Right ventricle myocardium superior (tissue), 1 donor: ENCODE measurements at places on chromosomes 3 and 15. TPM values are rescaled to one million over a fixed set of nuclear protein-coding genes. Genes with fewer than 3 reads are reported as not detected.

GHSR gene
- total RNA-seq = not detected

DNA sequence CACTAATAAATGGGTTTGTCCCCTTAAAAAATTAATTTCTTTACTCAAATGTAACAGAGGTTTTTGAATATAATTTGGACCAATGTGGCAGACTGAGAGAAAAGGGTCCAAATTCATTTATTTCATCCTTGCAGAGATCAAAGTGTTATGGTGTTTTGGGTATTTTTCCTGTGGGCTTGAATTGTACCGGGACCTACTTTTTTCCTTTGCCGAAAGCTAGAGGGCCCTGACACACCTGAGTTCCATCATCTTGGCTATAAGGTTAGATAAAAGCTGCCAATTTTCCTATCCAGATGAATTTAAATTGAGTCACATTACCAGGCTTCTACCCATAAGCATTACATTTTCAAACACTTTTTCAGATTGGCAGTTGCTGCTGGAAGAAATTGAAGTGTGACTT, 908 bp downstream of the CCNB2 start:
- DNase-seq = no peak

COMMD2 gene
- 17.4 TPM for total RNA-seq

DNA sequence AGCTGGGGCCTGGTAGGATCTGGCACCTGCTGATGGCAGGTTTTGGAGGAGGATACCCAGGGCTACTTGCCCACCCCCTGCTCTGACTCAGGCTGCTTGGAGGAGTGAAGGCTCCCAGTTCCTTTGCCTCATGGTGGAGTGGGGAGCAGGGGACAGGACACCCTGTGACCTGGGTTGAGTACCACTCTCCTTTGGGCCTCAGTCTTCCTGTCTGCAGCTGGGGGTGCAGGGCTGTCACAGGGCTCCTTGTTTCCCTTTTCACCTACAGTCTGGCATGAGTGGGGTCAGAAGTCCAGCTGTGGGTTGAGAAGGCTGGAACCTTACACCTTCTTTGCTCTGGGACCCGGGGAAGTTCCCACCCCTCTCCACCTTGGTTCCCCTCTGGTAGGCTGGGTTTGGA, 14.7 kb downstream of the SEMA3F start:
- DNase-seq = no peak

NOX5 gene
- total RNA-seq = not detected

GRCh38 chr3:191499307-191500080, 38.5 kb downstream of the PYDC2 start:
- peak; percentile 69 for DNase-seq

- no peak for DNase-seq
These were observed 7.7 kb downstream of the ITPKA start for GRCh38 chr15:41501191-41501917.

USP50 gene
- total RNA-seq = 0.97 TPM

P2RY13 gene
- 1.0 TPM for total RNA-seq

GOLGA8J gene
- not detected for total RNA-seq

TMEM62 gene
- 9.4 TPM for total RNA-seq

CD200R1L gene
- not detected for total RNA-seq

PLA2G4E gene
- not detected for total RNA-seq

ZNF35 gene
- 6.3 TPM for total RNA-seq

AHSG gene
- not detected for total RNA-seq

DNA sequence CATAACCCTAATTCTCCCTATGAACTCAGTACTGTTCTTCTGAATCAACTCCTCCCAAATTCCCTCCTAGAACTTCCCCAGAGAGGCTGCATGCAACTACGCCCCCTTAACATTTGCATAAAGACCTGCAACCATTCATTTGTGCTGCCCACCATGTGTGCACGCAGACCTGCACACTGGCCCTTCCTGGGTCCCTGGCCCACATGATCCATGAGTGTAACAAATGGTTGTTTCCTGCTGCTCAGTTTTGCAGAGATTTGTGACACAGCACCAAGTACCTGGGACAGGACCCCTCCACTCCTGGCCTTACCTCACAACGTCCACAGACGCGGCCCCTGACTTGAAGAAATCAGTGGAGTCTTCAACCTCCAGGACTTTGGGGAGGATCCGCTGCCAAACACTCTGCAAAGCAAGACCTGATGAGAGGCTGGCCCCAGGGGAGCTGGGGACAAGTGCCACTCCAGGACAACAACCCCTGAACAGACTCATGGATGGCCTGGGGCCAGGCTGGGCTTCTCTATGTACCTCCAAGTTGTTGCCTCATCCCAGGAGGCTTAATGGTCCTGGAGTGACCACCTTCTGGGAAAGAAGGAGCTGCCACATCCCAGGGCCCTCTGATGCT, 33.8 kb downstream of the ALDH1L1 start:
- DNase-seq = peak; percentile 32

CCR9 gene
- not detected for total RNA-seq

CNTN3 gene
- total RNA-seq = 2.2 TPM

GRCh38 chr3:52983336-52983807, 62.5 kb downstream of the SFMBT1 start:
- no peak for DNase-seq

GOLGA8S gene
- total RNA-seq = 0.16 TPM

DNA sequence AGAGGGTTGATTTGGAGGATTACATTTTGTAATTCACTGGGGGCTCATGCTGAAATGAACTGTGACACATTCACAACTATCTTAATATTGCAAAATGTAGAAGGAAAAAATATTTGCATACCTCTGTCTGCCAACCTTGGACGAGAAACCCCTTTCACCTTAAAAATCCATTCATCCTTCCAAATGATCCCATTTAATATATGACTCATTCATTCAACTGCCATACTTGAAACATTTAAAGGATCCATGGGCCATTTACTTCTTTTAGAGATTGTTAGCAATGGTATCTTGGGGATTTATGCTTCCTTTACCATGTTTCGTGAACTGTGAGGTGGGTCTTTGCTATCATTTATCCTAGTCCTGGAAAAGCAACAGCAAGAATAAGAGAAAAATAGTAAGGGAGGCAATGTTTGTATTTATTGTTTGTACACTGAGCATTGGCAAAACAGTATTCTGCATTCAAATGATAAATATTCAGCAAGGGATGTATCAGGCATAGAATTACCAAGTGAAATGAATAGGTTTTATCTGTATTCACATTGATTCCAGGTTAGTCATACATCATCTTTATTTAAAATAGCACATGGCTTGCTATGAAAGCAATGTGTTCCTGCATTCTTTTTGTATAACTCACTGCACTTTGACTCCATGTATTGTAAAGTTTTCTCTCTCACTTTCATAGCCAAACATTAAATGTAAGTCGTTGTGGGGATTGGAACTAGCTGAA, 378.1 kb downstream of the NSUN3 start:
- no peak for DNase-seq

DNA sequence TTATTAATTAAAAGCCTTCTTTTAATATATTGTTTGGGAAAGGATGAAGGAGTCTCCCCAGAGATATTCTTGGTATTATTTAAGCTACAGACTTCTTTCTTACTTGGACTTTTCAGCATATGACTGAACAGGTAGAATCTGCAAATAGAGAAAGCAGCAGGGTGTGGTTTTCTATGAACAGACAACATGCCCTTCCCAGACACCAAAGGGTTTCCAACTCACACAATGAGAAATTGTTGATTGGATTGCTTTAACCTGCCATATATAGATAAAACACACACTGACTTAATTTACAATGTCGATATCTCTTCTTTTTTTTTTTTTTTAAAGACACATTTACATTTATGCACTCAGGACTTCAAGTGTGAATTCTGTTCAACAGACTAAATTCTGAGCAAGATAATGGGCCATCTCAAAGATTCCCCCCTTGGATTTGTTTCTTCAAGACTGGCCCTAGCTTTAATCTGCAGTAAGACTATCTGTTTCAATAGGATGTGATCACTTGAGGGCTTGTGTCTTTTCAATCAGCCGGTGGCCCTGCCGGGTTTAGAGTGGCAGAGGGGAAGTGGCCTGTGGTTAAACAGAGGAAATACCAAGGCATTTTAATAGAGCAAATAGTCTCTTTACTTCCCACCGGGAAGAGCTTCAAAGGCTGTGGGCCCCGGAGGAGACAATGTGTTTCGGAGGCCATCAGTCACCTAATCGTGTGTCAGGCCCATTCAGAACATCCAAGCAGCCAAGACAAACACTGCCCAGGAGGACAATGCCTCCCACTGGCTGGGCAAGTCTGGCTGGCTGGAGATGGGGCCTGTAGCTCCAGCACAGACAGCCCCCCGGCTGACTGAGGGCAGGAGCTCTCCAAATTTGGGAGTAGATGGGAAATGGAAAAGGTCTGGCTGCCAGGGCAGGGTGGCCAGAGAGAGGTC, 6.1 kb downstream of the IL17RD start:
- no peak for DNase-seq

- DNase-seq = no peak
These were observed 72.2 kb downstream of the DZIP3 start for GRCh38 chr3:108661699-108662098.

DNA sequence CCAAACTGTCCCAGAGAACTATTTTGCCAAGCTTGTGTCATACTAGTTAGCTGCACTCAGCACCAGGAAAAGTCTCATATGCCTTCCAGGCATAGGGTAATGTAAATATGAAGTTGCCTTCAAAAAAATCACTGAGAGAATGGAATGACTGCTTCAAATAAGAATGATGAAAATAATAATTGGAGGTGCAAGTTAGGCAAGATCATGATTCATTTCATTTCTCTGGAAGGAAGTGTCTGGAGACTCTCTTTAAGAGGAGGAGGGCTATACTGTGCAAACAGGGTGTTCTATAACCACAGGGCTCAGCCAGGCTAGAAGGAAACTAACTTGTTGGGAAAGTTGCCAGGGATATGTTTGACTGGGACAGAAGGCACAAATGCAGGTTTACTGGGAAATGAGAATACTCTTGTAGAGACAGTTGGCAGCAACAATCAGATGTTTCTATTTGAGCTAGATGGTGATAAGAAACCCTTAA, 4.3 kb downstream of the SIDT1 start:
- no peak for DNase-seq

DNA sequence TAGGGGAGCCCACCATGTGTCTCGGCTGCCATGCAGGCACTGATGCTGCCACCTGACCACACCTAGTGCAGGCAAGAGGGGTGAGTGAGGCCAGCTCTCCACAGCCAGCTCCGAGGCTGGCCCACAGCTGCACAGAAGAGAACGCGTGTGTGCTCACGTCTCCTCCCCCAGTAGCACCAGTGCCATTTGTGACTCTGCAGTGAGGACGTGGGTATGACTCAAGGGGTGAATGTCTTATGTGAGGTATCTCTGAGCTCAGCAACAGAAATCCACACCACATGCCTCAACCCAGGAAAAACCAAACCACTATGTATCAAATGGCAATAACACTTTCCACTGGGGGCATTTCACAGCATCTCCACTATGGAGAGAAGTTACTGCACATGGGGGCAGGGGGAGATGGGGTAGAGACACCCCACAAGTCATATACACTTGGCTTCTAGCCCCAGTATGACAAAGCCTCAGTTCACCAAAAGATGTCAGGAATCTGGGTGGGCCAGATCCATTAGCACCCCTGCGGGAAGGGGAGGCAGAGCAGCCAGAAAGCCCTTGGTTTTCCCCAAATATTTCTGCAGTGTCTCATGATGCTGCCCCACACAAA, 87.6 kb downstream of the LRIG1 start:
- DNase-seq = no peak

- no peak for DNase-seq
These were observed 414.5 kb upstream of the ARHGEF26 start for GRCh38 chr3:153706706-153707105.

DNA sequence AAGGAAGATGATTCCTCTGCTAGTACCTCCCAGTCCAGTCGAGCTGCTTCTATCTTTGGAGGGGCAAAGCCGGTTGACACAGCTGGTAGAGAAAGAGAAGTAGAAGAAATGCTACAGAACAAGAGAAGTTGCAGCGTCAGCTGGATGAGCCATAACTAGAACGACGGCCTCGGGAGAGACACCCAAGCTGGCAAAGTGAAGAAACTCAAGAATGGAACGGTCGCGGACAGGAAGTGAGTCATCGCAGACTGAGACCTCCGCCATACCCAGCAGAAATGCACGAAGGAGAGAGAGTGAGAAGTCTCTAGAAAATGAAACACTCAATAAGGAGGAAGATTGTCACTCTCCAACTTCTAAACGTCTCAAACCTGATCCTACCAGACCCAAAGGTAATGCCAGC, 19.0 kb upstream of the PARP14 start:
- no peak for DNase-seq

ARL13B gene
- 3.0 TPM for total RNA-seq

CPNE9 gene
- total RNA-seq = not detected

- no peak for DNase-seq
These were observed 34.7 kb upstream of the AGBL1 start for GRCh38 chr15:86044981-86045380.

GRCh38 chr3:56720849-56721248, 37.8 kb upstream of the TASOR start:
- DNase-seq = no peak

CLCN2 gene
- 1.9 TPM for total RNA-seq

FYTTD1 gene
- total RNA-seq = 66.9 TPM

GRCh38 chr3:34863485-34863884, 775.8 kb upstream of the ARPP21 start:
- DNase-seq = no peak

DNA sequence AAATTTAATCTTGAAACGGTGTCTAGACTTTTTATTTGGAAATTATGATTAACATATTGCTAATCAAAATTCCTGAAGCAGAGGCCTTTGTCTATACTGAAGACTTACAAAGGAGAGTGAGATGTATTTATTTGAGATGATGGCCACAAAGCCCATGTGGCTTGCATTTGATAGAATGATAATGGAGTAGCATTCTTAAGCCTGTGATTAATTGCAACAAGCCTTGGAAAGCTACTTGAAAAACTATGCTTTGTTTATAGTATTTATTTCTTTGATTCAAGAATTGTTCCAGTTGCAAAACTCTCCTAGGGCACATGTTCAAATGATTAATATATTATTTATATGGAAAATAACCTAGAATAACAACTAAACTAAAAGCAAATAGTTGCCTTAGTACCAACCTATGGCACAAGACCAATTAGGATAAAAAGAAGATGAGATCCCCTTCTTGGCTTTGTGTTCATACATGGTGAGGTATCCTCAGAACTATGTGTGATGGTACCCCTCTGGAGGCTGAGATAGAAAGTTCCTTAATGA, 244.1 kb upstream of the TBL1XR1 start:
- no peak for DNase-seq

- DNase-seq = no peak
These were observed 88.0 kb downstream of the OSBPL10 start for GRCh38 chr3:31892916-31893573.

GRCh38 chr15:62360332-62361097, 195.4 kb upstream of the C2CD4B start:
- DNase-seq = no peak

- DNase-seq = peak; percentile 67
These were observed 1.3 kb downstream of the SPSB4 start for GRCh38 chr3:141052201-141053069.

ASB14 gene
- 13.4 TPM for total RNA-seq

TMOD2 gene
- total RNA-seq = 7.3 TPM

DNA sequence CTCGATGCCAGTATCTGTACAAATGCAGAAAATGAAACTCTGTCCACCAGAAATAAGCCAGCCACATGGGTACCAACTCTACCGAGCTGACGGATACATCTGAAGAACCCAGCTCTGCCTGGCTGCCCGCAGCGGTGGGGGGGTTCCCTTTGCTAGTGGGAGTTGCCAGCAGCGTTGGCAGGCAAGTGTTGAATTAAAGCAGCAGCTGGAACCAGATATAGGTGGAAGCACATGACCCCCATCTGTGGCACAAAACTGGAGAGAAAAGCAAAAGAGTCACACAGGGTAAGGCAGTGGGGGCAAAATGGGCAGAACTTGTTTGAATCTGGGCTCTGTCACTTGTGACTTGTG, 17.9 kb downstream of the CRYGS start:
- DNase-seq = no peak

IL17RD gene
- total RNA-seq = 5.0 TPM

IGSF10 gene
- total RNA-seq = 2.6 TPM

- DNase-seq = no peak
These were observed 44.2 kb downstream of the GSK3B start for GRCh38 chr3:120049881-120050539.
